ENCODE measurements at places on chromosomes 16 and 17.
A peak's percentile ranks its signal among the peaks of the same experiment; 100 is the strongest.

GRCh38 chr17:44758414-44759085 lies at the start of gene ADAM11:
ADAM11 (plus strand) TSS chr17:44758988; CDS start chr17:44759200, 212 bp downstream.
- no peak for DNase-seq

DNA sequence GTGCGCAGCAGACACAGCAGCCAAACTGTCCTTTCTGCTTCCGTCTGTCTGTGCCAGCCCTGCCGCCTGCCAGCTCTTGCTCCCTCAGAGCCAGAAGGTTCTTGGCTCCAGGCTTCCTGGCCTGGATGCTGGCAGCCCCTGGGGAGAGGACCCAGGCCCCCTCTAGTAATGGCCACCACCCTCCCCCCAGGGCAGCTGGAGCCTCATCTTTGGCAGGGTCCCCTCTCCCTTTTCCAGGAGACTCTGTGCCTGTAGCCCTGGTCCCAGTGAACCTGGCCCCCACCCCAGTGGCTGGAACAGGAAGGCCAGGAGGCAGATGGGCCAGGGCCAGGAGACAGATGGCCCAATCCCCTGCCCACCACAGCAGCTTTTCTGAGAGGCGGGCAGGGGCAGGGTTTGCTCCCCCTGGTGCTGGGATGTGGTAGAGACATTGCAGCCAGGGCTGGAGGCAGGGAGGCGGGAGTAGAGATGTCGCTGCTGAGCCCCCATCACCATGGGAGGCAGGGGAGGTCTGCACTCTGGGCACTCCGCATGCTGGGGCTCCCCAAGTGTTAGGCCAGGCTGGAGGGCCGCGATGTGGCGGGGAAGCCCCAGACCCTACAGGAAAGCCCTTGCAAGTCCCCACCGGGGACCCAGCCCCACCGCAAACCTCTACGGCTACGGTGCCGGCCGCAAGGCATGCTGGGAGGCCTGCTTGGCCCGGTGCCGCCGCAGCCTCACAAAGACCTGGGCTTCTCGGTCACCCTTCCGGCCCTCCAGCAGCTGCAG lies 16.7 kb downstream of the UNC13D start:
- DNase-seq, result no peak

DNA sequence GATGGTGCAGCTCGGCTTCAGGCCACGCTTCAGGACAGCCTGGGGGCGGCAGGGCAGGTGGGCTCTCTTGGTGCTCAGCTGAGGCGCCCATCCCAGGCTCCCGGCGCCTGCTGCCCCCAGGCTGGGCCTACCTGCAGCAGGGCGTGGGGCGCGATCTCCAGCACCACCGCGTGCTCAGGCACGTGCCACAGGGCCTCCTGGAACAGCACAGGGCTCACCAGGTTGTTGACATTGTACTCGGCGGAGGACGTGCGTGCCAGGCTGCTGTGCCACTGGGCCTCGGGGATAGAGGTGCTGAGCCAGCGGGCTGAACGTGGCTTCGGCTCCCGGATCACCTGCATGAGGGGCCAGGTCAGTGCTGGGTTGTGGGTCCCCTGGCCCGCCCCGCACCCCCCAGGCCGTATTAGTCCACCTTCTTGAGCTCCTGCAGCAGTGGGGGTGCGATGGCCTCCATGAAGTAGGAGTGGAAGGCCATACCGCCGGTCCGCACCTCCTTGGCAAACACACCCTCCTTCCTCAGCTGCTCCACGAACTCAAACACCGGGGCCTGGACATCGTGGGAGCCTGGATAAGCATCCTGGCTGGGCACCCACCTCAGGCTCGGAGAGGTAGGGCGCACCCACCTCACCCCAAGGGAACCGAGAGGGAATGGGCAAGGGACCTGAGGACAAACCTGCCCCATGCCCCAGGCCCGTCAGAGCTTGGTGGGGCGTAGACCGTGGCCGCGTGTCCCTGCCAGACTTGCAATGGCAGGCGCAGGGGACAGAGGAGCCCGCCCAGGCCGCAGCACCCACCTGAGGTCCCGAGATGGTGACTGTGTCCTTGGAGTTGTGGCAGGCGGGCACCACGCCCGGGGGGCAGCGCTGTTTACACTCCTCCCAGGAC lies 9.0 kb downstream of the FASN start:
- DNase-seq, result no peak

GRCh38 chr17:1627182-1627981 lies 1.3 kb downstream of the SLC43A2 start:
- no peak for DNase-seq

DNA sequence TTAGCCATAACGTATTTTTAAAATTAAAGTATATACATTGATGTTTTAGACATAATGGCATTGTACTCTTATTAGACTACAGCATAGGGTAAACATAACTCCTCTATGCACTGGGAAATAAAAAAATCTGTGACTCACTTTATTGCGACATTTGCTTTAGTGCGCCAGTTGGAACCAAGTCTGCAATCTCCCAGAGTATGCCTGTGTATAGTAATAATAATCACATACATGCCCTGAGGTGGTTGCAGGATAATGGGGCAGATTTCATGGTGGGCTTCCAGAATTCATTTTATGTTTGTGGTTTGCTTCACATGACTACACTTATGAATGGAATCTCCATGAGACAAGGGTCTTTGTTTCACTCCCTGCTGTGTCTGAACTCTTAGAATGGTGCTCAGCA lies 66.9 kb upstream of the N4BP1 start:
- no peak for DNase-seq

DNA sequence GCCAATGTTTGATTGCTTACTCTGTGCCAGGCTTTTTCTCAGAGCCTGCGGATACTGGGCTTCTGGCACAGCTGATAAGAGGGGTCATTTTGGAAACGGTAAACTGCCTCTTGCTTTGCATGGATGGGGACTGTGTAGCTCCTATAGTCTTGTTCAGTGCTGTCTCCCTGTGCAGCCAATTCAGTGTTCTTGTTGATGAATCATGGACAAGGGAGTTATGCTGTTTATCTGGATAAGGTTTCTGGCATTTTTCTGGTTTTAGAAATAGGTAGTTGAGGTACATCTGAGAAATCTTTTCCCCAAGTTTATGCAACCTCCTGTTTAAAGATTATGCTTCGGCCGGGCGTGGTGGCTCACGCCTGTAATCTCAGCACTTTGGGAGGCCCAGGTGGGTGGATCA lies 16.7 kb upstream of the TANGO6 start:
- no peak for DNase-seq

DNA sequence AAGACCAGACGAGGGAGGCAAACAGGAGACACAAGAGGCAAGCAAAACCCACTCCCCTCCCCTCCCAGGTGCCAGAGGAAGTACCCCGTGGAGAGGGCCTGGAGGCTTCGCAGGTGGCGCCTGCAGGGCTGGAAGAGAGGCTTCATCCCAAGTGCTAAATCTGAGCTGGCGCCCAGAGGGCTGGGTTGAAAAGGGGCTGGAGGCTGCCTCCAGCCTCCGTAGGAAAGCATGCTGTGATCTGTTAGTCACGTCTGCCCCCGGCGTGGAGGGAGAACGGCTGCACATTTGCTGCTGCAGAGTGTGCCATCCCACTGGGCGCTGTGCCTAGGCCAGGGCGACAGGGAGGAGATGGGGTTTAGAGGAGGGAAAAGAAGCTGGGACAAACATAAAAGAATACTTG lies 16.9 kb downstream of the RPH3AL start:
- DNase-seq, result no peak

- no peak for DNase-seq
These were observed 9.2 kb downstream of the RPL23 start for GRCh38 chr17:38844261-38844757.

- DNase-seq, result peak; percentile 20
These were observed 5.5 kb upstream of the VKORC1 start for GRCh38 chr16:31099860-31100638.

- DNase-seq, result peak; percentile 51
These were observed at the start of gene ZNF205 for GRCh38 chr16:3112058-3112880. ZNF205 (plus strand) TSS chr16:3112586; CDS start chr16:3113431, 845 bp downstream.

DNA sequence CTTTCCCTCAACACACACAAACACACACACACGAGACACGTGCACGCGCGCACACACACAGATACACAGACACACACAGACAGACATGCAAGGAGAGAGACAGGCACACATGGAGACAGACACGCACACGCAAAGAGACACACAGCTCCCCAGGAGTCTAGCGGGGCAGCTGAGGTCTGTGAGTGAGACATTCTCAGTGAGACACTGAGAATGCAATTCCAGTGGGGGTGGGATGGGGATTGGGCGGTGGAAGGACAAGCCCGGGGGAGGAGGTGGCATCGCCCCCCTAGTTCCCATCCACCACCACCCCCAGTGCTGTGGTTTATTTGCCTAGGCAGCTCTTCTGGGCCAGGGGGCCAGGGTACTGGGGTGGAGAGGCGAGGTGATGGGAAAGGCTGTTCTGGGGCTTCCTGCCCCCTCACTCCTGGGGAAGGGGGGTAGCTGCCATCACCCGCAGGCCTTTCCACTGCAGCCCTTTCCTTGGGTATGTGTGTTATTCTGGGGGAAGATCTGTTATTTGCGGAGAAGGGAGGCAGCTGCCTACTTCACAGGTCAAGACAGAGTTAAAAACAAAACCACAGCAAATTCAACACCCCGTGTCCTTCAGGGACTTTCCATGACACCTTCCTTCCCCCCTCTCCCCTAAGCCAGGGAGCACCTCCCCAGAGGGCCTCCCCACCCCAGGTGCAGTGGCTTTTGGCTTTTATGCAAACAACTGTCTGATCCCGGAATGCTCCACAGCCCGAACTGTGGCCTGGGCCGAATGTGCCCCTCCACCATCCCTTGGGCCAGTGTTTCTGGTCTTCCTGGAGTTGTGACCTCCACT lies 18.0 kb downstream of the GRB7 start:
- no peak for DNase-seq
